ENCODE measurements at places on chromosomes 11 and 22.

GRCh38 chr11:11661326-11662040 lies 39.7 kb upstream of the GALNT18 start:
- H3K27me3 ChIP-seq: peaks cover 12% of the 10 kb centered on the region
- no peak overlapping the region for H3K27ac ChIP-seq
- no peak for DNase-seq
- no peaks in the 10 kb centered on the region for H3K36me3 ChIP-seq
- no peaks in the 10 kb centered on the region for H3K4me1 ChIP-seq
- no peak overlapping the region for H3K4me3 ChIP-seq

DNA sequence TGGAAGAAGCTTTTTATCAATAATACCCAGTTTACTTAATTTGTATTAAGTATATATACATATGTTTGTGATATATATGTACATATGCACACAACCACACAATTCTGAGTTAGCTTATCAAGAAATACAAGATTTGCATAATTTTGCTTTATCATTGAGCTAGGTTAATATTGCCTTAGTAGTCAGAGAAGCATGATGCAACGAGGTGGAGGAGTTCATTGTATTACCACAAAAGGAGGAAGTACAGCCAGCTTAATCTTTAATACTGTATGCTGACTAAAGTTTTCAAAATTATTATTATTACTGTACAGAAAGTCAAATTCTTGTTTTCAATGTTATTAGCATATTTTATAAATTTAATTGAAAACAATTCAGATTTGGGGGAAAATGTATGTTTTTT lies 278.4 kb upstream of the PDGFD start:
- H3K27me3 ChIP-seq: no peaks in the 10 kb centered on the region
- no peaks in the 10 kb centered on the region for H3K4me1 ChIP-seq
- no peaks in the 10 kb centered on the region for H3K36me3 ChIP-seq

DNA sequence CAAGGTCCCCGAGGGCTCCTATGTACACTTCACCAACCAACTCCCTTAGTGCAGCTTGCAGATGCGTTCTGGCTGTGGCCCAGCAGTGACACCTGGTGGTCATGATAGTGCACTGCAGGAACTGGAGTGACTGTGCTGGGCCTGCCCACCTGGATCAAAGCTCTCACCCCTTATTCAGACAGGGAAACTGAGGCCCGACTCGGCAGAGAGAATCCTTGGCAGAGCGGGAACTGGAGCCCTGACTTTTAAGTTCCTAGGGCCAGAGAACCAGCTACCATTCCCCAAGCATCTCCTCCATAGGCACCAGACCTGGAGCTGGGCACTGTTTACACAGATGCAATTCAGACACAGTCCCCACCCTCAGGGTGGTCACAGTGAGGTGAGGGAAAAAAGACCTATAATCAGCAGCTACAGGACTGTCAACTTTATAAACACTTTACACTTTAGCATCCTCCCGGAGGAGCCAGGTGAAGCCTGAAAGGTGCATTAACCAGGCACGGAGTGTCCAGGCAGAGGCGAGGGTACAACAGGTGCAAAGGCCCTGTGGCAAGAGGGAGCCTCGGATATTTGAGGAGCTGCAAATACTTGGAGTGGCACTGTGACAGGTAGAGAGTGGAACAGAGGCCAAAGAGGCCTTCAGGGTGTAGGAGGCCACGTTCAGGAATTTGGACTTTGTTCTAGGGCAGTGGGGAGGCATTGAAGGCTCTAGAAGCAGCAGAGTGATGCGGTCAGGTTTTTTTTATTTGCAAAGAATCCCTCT lies 22.0 kb downstream of the RHBDD3 start:
- H3K27me3 ChIP-seq: peaks cover 14% of the 10 kb centered on the region
- DNase-seq: peak; percentile 55
- no peak overlapping the region for H3K27ac ChIP-seq
- H3K4me1 ChIP-seq: no peaks in the 10 kb centered on the region
- H3K36me3 ChIP-seq: no peaks in the 10 kb centered on the region

DNA sequence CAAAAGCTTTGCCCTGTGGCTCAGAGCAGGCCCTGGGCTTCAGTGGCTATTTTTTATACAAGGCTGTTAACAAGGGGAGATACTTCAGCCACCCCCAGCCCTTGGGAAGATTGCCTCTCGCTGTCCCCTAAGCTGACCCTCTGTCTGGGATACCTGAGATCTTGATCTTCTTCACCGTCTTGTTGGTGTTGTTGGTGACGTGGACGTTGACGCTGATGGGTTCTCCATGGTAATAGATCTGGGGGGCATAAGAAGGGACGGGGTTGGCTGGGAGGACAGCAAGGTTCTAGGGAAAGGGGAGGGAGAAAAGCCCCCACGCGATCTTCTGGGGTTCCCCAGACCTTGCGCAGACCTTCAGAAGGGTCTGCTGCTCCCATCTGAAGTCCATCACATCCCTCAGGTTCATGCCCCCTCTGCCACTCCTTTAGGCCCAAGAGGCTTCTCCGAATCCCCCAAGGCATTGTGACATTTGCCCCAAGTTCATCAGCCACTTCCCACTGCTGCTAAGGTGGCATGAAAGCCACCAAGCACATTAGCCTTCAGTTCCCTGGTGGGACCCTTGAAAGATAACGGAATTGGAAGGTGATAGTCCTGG lies 36.7 kb downstream of the TPBGL start:
- peaks cover 21% of the 10 kb centered on the region for H3K36me3 ChIP-seq
- H3K27me3 ChIP-seq: no peaks in the 10 kb centered on the region
- DNase-seq: no peak

DNA sequence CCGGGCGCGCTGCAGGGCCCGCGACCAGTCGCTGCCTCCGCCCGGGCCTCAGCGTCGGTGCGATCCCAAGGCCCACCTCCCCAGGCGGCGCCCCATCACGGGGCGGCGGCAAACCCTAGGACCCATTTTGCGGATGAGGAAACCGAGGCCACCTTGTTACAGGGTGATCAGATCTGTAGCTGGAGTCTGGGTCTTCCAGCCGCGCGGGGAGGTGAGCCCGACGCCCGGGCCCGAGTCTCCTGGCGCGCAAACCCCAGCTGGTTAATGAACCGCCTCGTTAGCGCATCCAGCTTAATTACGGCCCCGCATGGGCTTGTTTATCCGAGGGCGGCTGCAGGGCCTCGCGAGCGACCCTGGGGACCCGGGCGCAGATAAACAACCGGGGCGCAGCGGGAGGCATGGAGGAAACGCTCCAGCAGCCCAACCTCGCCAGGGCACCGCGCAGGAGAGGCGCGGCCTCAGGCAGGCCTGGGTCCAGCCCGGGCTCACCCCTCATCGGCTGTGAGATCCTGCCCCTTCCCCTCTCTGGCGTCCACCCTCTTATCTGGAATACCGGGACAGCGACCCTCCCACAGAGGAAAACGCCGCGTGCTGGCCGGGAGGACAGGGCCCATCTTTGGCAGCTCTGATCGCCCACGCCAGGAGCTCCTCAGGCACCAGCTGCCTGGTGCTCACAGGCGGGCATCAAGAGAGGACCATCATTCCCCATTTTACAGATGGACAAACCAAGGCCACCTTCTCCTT lies 14.7 kb downstream of the OTUB1 start:
- no peaks in the 10 kb centered on the region for H3K4me1 ChIP-seq
- peaks cover 3% of the 10 kb centered on the region for H3K36me3 ChIP-seq
- H3K27me3 ChIP-seq: peaks cover 3% of the 10 kb centered on the region
- DNase-seq: no peak
- H3K4me3 ChIP-seq: peak overlapping the region; percentile 26

- peaks cover 28% of the 10 kb centered on the region for H3K27me3 ChIP-seq
- H3K36me3 ChIP-seq: no peaks in the 10 kb centered on the region
- no peak overlapping the region for H3K4me3 ChIP-seq
- no peak for DNase-seq
- H3K4me1 ChIP-seq: no peaks in the 10 kb centered on the region
Measured at GRCh38 chr22:23068096-23068831, 2.1 kb upstream of the GNAZ start.

DNA sequence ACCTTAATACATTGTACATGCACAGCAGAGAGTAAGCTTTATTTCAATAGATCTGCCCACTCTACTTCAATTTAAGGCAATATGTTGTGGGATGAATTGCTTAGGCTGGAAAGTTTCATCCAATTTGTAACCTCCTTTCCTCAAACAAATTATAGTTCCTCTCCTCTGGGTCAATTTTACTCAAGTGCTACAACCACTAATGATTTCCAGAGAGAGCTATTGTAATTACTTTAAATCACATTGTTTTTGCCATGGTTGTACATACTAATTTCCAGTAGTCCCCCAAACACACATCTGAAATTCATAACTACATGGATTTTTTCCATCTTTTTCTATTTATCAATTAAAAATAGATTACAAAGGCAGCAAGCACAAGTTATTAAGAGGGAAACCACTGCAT lies 72.9 kb downstream of the APIP start:
- no peak for DNase-seq
- peaks cover 19% of the 10 kb centered on the region for H3K27me3 ChIP-seq
- H3K4me1 ChIP-seq: no peaks in the 10 kb centered on the region
- H3K4me3 ChIP-seq: no peak overlapping the region
- H3K27ac ChIP-seq: no peak overlapping the region

DNA sequence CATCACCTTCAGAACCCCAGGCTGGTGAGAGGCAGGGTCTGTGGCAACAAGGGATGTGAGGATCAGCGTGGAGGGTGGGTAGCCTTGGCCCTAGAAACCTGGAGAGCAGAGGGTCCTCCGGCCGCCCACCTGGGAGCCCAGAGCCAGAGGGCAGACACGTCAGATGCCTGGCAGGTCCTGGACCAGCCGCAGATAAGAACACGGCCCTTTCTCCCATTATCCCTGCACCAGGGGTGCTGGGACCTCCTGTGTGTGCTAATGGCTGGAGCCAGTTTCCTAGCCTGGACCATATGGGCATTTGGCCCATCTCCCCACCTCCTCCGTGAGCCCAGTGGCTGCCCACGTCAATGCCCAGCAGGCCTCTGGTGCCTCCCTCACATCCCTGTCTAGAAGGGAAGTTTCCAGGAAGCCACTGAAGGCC lies 88.4 kb downstream of the MORC2 start:
- H3K36me3 ChIP-seq: no peaks in the 10 kb centered on the region
- H3K4me3 ChIP-seq: no peak overlapping the region
- no peaks in the 10 kb centered on the region for H3K4me1 ChIP-seq
- no peaks in the 10 kb centered on the region for H3K27me3 ChIP-seq
- DNase-seq: no peak

DNA sequence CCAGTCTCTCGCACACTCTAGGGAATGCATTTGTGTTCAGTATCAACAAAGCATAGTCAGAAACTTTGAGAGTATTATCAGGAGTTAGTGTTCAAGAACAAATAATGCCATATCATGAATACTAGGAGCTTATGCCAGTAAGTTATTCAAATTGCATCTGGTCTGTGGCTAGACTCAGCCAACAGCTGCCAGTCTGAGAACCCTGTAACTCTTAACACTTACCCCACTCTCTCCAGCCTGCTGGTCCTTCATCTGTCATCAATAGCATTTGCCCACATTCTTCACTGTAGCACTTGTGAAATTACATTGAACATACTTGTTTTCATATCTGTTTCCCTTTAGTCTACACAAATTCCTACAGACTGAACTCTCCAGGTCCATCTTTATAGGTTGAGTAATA lies 1157.5 kb upstream of the RAG2 start:
- no peaks in the 10 kb centered on the region for H3K36me3 ChIP-seq
- no peak for DNase-seq
- no peaks in the 10 kb centered on the region for H3K4me1 ChIP-seq
- no peaks in the 10 kb centered on the region for H3K27me3 ChIP-seq
- no peak overlapping the region for H3K27ac ChIP-seq

DNA sequence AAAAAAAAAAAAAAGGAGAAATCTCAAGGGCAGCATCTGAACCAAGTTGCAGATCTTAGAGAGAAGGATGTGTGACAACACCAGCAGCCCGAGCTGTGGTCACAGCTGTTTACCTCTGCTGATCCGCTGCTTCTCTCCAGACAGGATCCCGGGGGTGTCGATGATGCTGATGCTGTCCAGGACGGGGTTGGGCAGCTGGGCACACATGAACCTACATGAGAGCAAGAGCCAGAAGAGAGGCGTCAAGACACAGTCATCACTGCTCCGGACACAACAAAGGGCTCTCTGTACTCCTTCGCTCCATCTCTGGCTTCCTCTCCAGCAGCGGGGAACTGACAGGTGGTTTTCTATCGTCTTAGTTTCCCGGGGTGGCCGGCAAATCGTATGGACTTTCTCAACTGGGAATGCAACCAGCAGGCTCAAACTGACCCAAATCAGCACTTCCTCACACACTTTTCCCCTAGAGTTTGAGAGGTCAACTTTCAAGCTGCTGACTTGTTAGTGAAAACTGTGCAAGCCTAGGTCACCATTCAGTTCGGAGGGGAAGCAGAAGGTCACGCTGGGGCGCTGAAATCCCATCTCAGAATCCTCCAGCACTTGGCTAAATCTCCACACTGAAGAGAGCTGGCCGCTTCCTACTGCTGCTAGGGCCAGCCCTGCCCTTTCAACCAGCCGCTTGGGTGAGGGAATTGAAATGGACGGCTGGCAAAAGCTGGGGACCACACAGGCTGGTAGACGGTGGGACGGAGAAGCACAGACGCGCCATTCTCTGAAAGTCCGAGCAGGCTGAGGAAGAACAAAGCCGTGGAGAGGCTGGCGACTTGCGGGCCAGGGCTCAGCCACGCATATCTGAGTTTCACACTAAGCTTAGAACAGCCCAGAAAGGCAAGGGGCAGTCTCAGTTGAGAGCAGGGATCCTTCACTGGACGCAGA lies 3.8 kb downstream of the EHD1 start:
- no peaks in the 10 kb centered on the region for H3K27me3 ChIP-seq
- H3K4me3 ChIP-seq: peak overlapping the region; percentile 99
- H3K27ac ChIP-seq: no peak overlapping the region
- no peak for DNase-seq
- H3K36me3 ChIP-seq: peaks cover 45% of the 10 kb centered on the region
